ENCODE measurements at places on chromosomes 12 and 14.
A peak's percentile ranks its signal among the peaks of the same experiment; 100 is the strongest.

DNA sequence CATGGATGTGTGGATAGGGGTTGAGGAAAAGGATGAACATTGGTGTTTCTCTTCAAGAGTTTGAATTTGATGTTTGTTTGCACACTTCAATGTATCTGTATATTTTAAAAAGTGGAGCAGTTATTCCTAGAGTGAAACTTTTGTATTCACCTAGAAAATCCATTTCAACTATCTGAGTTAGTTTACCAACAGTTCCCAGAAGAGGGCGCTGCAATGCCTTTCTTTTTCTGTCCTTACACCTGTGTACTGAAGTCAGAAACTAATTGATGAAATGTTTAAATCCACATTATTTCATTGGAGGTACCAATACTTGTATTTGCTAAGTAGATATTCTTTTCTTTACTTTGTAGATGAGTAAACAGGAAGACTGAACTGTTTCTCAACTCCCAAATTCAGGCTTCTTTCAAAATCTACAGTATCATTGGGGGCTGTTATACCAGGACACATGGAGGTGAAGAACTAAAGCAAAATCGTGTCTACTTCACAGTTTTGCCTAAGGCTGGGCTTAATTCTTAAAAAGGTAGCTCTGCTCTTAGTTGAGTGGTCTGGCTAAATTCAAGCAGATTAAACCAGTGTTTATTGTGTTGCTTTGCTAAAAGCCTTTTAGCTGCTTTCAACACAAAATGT, 26.6 kb upstream of the KLRB1 start:
- peak; percentile 63 for DNase-seq

- DNase-seq, result no peak
Measured at GRCh38 chr14:94114589-94115057, 4.1 kb downstream of the IFI27 start.

DNA sequence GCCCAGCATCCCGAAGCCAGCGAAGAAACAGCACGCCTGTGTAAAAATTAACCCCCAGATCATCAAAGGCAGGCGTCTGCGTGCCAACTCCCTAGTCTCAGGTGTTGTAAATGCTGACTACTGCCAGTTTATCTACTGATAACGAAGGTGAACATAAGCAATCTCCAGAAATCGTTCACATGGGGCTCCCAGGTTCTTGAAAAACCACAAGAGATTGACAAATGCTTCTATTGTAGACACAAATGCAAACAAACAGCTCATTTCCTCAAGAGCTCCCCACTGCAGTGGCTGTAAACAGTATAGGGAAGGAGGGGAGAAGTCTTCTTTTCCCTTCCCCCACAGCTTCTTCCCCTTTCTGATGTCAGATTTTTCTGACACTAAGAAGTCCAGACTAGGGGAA, 5.3 kb upstream of the PLEKHG3 start:
- DNase-seq, result no peak

GRCh38 chr12:68236421-68237059, 10.9 kb upstream of the IL26 start:
- DNase-seq, result no peak

DNA sequence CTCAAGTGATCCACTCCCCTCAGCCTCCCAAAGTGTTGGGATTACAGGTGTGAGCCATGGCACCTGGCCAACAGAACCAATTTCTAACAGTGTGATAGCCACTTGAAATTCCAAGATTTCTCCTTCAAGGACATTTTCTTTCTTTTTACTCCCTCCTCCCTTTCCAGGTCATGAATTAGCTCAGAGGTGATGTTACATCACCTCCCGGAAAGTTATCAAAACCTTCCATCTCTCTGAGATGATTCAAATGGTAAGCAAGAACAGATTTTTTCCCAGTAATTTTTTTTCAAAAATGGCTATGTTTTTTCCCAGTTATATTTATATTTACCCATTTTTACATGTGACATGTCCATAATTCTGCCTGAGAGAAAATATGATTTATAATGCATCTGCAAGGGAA, 15.6 kb upstream of the SMAGP start:
- DNase-seq, result no peak

- no peak for DNase-seq
Measured at GRCh38 chr14:34749408-34749807, 35.0 kb upstream of the CFL2 start.

- no peak for DNase-seq
Measured at GRCh38 chr12:69994724-69995173, 169.7 kb downstream of the MYRFL start.

GRCh38 chr14:21047378-21047781, 5.2 kb downstream of the RNASE7 start:
- no peak for DNase-seq

DNA sequence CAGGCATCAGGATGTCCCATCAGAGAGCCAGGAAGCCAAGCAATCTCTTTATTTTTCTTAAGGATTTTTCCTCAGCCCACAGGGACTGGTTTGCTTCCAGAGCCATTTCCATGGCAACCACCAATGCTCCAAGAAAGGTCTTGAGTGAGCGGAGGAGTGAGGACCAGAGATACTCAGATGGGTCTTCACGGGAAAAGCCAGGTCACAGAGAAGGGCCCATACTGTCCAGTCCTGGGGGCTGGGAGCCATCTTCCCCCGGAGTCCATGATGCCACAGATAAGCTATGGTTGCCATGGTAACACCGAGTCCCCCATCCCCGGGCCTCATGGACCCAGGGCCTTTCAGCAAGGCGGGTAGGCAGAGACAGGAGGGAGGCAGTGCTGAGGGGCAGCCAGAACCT, 28.6 kb downstream of the CMKLR1 start:
- no peak for DNase-seq

GRCh38 chr12:96136725-96137378, 57.3 kb upstream of the ELK3 start:
- no peak for DNase-seq

DNA sequence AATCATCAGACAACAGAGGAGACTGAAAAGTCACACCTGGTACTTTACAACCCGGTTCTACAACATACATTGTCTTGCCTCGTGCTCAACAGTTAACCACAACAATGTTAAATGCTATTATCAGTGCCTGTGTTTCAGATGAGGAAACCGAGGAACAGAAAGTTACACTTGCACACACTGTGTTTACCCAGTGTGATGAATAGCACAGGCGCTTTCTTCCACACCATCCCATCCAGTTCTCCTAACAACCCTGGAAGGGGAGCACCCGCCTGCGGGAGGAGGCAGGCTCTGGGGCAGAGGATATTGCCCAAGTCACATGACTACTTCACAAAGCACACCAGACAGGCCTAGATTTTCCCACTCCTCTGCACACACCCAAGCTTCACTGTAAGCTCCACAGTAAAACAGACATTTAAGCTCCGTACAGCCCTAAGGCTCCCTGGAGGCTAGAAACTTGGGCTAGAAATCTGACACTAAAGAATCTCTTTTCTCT, 21.8 kb downstream of the NCKAP5L start:
- DNase-seq, result no peak

DNA sequence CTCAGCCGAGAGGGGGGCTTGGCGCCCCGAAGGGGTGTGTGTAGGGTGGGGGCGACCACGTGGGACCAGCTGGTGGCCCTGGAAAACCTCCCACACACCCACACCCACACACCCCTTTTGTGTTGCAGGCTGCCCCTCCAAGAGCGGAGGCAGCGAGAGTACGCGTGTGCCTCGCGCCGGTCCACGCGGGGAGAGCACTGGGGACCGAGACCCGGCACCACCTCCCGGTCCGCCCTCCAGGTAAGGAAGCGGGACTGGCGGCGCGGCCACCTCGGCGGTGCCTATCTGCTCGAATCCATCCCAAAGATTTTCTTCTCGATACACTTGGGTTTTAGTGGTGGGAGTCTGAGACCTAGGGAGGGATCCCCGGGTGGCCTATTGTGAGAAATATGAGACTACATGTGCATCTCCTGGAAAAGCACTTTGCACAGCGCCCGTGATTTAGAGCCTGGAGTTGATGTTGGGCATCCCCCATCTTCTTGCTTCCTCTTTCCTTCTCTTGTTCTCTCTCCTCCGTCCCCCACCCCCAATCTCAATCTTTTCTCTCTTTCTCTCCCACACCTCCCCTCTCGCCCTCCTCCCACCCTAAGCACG, 393 bp downstream of the SYT1 start:
- no peak for DNase-seq

GRCh38 chr14:91521061-91521640, 11.0 kb upstream of the PPP4R3A start:
- no peak for DNase-seq

DNA sequence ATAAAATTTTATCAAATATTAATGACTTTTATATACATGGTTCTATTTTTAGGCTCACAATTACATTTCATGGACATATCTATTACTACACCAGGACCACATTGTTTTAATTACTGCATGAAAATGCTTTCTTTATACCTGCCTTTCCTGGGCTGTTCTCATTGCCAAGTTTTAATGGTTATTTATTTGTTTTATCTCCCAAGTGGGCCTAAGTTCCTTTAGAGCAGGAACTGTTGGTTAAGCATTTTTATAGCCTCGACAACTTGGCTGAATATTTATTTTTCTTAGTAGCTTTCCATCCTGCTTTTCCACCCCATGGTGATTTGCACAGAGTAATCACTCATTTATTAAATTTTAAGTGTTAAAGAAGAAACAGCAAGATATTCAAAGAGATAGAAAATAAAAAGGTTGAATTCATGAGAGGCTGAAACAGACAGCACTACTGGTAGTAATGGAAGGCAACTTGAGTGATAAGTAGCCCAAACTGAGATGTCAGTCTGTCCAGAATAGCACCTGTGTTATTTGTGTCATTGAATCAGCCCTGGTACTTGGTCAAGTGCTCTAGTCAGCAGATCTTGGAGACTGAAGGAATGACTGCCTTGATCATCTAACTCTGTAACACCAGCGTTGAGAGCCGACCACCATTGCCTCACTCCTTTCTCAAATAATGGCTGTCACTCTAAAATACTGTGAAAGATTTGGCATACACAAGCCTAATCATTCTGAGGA, 119.1 kb upstream of the EGLN3 start:
- DNase-seq, result no peak

- no peak for DNase-seq
Measured at GRCh38 chr12:49969651-49970429, 2.9 kb upstream of the AQP6 start.

GRCh38 chr14:104263675-104264358, 125.4 kb downstream of the KIF26A start:
- no peak for DNase-seq

DNA sequence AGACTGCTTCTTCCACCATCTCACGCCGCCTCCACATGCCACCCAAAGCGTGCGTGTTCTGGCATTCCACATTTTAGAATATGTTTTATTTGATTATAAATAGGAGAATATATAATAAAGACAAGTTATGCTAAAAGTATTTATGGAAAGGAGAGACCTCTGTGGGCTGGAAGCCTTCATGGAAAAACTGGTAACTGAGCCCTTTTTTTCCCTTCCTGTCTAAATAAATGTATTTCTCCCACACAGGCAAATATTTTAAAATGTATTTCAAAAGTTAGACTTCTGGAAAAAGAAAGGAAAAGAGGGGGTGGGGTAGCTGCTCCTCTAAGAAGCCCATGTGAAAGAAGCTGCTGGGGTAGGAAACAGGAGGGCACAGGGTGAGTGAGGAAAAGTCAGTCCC, 16.1 kb upstream of the NR4A1 start:
- DNase-seq, result no peak

DNA sequence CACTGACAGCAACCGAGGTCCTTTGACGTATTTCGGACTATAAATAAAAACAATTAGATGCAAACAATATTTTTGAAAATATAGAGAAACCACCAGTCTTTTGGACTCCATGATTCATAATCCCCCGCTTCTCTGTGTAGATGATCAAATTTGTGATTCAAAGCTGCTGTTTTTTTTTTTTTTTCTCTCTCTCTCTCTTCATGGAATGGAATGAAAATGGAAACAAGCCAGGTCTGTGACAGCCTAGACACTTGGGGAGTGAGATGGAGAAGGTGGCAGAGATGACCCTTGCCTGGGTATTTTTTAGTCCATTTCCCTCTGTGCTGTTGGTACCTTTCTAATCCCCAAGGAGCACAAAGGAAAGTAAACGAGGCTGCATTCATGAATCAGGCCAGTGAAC, 248.5 kb downstream of the GLT1D1 start:
- no peak for DNase-seq

GRCh38 chr14:89371585-89372511, 45.2 kb downstream of the FOXN3 start:
- no peak for DNase-seq
